ENCODE measurements at places on chromosomes 16 and 17.

- DNase-seq = peak; percentile 67
These were observed 1.2 kb upstream of the COG1 start for GRCh38 chr17:73191443-73192205.

- DNase-seq = no peak
These were observed 1.4 kb downstream of the ALDOA start for GRCh38 chr16:30066761-30067583.

GRCh38 chr16:84577034-84577803 lies 40.7 kb downstream of the COTL1 start:
- DNase-seq = no peak

DNA sequence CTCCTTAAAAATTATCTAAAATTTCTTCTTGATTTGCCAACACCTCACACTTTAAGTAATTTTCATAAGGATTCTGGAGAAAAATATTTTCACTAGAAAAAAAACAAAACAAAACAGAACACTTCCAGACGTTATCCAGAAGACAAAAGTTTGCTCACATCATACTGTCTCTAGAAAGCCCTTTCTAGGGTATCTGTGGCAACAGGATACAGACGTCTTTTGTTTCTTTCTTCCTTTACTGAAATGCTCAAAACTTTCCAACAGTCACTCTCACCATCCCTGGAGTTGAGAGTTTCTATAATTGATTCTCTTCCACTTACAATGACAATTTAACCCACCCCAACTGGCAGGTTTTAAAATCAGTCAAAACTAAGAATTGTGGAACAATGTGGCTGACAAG lies 2.6 kb downstream of the ZC3H7A start:
- DNase-seq = no peak

DNA sequence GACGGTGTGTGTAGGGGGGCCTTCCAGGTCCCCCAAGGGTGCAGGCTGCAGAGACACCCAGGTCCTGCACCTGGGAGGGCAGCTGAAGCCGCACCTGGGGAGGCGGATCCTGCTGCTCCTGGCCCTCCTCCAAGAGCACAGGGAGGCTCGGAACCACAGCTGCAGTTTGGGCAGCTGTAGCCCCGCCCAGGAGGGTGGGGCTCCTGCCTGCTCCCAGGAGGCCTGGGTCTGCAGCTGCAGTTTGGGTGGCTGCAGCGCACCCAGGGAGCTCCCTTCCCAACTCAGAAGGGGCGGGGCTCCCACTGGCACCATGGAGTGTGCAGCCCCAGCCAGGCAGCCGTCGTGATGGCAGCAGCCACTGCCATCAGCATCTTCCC lies 69.4 kb upstream of the NKD1 start:
- DNase-seq = no peak

GRCh38 chr16:11725457-11725856 lies 17.2 kb downstream of the TXNDC11 start:
- no peak for DNase-seq

GRCh38 chr17:38619937-38620550 lies 14.3 kb upstream of the SRCIN1 start:
- DNase-seq = no peak

GRCh38 chr17:64983708-64984107 lies 64.4 kb upstream of the LRRC37A3 start:
- no peak for DNase-seq

GRCh38 chr16:83336603-83337002 lies 471.2 kb upstream of the HSBP1 start:
- no peak for DNase-seq

GRCh38 chr17:1976683-1977064 lies 48.5 kb downstream of the RTN4RL1 start:
- DNase-seq = no peak

GRCh38 chr17:17978481-17979424 lies 6.1 kb downstream of the DRC3 start:
- DNase-seq = no peak

- DNase-seq = no peak
These were observed 367.4 kb downstream of the HAPSTR1 start for GRCh38 chr16:9458816-9459215.

DNA sequence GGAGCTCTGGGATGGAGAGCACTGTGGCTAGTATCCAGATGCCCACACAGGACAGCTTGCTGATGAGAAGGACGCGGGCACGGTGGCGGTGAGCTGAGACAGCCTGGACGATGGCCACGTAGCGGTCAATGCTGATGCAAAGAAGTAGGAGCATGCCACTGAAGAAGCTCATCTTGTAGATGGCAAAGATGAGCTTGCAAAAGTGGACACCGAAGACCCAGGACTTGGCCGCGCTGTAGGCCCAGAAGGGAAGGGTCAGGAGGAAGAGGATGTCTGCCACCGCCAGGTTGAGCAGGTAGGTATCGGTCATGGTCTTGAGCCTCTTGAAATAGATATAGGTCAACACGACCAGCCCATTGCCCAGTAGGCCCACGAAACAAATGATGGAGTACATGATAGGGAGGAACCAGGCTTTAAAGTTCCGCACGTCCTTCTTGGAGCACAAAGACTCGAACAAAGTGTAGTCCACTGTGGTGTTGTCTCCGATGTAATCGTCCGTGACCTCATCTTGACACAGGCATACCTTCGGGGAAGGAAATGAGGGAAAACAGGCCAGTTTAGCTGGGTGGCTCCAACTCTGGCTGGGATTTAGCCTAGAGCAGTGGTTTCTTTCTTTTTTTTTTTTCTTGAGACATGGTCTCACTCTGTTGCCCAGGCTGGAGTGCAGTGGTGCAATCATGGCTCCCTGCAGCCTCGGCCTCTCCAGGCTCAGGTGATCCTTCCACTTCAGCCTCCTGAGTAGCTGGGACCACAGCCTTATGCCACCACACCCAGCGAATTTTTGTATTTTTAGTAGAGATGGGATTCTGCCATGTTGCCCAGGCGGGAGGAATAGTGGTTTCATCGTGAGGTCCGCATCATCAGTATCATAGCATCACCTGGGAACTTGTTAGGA lies 9.7 kb downstream of the CCR7 start:
- DNase-seq = no peak

GRCh38 chr17:41748275-41748674 lies 13.8 kb upstream of the HAP1 start:
- DNase-seq = no peak

DNA sequence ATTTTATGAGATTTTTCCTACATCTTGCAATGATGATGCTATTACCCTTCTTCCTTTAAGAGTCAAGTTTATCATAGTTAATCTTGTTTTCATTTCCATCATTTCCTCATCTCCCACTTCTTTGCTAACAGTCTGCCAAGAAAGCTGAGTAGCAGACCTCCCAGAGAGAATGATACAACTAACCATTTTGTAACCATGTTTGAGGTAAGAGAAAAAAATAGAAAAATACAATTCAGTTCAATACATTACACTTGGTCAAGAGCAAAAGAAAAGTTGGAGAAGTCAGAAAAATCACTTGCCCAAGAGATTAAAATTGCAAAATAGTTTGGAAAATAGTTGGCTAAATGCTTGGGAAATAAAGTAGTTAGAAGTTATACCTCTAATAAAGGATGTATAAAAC lies 154.4 kb downstream of the ABCA8 start:
- DNase-seq = no peak

GRCh38 chr16:1174477-1175357 lies 21.8 kb downstream of the CACNA1H start:
- DNase-seq = no peak

- no peak for DNase-seq
These were observed 21.0 kb upstream of the EVPL start for GRCh38 chr17:76048025-76048605.

DNA sequence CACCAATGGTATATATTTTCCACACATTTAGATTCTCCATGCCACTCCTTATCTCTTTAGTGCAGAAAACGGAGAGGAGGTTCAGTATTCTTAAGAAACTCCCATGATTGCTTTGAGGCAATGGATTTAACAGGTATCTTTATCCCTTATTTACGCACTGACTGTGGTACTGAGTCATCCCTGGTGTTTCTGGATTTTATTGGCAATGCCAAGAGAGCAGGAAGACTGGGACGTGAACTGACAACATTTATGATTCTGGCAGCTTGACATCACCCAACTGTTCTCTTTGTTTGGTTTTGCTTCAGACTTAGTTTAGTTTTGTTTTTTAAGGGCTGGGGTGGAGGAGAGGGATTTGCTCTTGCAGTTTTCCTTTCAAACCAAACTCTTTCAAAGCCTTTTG lies 131.4 kb downstream of the WWOX start:
- no peak for DNase-seq

- no peak for DNase-seq
These were observed 463 bp downstream of the TOP2A start for GRCh38 chr17:40417258-40417608.

GRCh38 chr16:17617021-17617552 lies 146.3 kb upstream of the XYLT1 start:
- no peak for DNase-seq

DNA sequence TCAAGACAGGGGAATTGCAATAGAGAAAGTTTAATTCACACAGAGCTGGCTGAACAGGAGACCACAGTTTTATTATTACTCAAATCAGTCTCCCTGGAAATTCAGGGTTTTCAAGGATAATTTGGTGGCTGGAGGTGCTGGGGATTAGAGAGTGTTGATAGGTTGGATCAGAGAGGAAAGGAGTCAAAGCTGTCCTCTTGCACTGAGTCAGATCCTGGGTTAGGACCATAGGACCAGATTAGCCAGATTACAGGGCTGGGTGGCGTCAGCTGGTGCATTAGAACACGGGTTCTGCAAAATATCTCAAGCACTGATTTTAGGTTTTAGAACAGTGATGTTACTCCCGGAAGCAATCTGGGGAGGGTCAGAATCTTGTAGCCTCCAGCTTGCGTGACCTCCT lies 1.8 kb upstream of the NSMCE1 start:
- DNase-seq = no peak

DNA sequence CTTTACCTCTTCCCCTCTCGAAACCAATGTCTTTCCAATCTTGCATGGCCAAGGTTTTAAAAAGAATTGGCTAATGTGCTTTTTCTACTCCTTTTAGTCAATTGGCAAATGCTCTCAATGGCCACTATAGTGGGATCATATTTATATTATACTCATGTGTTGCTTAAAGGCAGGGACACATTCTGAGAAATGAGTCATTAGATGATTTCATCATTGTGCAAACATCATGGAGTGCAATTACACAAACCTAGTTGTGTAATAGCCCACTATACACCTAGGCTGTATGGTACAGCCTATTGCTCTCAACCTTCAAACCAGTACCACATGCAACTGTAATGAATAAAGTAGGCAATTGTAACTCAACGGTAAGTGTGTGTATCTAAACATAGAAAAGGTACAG lies 180.9 kb downstream of the HS3ST3A1 start:
- no peak for DNase-seq

DNA sequence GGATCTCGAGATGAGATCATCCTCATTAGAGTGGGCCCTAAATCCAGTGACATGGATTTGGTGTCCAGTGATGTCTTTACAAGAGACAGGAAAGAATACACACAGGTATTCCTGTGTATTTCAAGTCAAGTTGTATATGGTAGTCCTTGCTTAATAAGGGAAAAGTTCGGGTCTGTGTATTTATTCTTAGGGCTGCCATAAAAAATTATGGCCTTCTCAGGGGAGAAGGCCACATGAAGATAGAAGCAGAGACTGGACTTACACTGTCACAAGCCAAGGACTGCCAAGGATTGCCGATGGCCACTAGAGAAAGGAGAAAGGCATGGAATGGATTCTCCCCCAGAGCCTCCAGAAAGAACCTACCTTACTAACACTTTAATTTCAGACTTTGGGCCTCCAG lies 8.3 kb downstream of the KRABD2 start:
- DNase-seq = no peak

- no peak for DNase-seq
These were observed 51.2 kb downstream of the PGS1 start for GRCh38 chr17:78429618-78429995.

DNA sequence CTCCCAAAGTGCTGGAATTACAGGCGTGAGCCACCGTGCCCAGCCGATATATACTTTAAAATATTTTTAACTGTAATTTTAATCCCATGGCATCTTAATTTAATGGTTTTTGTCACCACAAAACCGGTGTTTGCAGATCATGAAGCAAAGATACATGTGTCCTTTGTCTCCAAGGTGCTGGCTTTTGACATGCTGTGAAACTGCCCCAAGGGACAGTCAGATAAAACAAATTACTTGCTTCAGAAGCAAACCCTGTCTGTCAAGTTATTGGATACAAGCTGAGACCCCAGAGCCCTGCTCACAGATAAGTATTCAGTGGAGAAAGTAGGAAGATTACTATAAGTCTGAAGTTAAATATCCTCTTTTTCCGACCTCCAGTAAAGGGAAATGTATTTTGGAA lies 39.8 kb downstream of the ARL4D start:
- no peak for DNase-seq

- no peak for DNase-seq
These were observed 482.8 kb downstream of the SOX9 start for GRCh38 chr17:72603420-72604242.

DNA sequence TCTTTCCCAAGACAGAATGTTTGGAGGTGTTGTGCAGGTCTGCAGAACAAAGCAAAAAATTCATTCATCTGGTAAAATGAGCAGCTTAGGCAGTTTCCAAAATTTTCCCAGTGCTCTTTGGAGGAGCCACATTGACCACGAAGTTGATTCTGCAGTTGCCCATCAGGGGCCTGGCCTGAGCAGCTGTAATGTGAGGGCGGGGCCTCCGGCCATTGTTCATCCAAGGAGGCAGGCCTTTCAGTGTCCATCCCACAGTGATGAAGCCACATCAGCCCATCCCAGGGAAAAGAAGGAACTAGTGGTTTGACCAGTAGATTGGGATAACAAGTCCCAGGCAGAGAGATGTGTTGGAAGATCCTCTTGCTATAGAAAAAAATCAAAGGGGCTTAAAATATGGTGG lies 10.1 kb downstream of the UBFD1 start:
- DNase-seq = no peak

All from SW 1271 (cell line).